ENCODE measurements at places on chromosomes 16 and 17. TPM values are rescaled to one million over a fixed set of nuclear protein-coding genes. Genes with fewer than 3 reads are reported as not detected.

The TMEM235 gene
- not detected for total RNA-seq

- no peak for DNase-seq
These were observed 112.9 kb downstream of the GRIN2A start for GRCh38 chr16:10069374-10069773.

DNA sequence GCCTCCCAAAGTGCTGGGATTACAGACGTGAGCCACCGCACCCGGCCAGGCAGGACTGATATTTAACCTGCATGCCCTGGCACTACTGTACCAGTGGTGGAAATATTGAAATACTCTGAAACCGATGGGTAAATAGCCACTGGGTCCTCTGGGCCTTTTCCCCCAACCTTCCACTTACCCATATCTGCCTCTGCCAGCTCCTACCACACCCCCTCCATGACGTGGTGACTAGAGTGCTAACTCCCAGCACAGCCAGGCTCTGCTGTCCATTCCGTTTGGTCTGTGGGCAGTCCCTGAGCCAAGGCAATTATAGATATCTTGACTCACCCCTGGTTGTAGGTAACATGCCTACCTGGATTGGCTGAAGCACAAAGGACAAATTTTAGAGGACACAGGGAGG, 187.8 kb downstream of the PRKCB start:
- no peak for DNase-seq

The TMC8 gene
- total RNA-seq = 1.1 TPM

DNA sequence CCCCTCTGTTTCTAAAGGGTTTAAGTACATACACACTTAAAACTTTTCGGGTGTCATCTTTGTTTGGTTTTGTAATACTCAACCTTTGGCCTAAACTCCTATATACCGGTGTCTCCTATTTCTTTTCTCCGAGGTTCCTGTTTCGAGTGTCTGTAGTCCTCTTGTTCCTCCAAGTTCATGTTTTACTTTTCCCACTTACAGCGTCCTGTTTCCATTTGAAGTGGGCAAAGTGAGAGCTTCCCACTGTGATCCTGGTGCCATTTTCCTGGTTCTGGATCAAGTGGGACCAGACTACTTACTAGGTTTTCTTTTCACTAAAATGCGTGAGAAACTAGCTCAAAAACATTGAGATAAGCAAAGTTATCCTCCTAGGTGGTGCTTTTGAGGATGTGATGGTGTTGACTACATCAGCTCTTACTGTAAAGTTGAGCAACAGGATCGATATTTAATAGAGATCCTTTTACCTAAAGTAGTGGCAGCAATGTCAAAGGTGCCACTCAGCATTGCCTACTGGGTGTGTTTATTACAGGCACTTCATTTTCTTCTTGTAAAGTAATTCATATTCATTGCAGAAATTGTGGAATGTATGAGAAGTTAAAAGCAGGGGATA, 1.3 kb downstream of the PSMD3 start:
- DNase-seq = no peak

DNA sequence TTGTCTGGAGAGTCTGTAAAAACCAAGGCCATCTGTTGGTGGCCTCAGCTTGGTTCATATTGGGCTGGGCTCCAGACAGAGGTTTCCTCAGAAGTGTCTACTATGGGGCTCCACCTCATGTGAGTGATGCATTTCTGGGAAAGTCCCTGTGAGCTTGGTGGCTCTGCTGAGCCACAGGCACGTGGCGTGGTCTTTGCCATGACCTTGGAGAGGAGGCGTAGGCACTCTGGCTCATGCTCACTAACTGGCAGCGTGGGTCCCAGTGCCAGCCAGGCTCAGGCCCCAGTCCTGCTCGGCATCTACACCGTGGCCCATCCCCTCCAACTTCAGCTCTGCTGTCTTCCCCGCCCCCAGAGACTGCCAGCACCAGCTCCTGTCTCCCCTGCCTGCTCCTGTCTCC, 10.7 kb upstream of the SMTNL2 start:
- DNase-seq = no peak

- no peak for DNase-seq
These were observed 2.5 kb downstream of the KRT17 start for GRCh38 chr17:41621916-41622315.

GRCh38 chr16:68993456-68993855, 112.0 kb upstream of the HAS3 start:
- no peak for DNase-seq

The TBC1D3B gene
- total RNA-seq = 1.3 TPM

- no peak for DNase-seq
These were observed 104.5 kb downstream of the NLK start for GRCh38 chr17:28147017-28147416.

- no peak for DNase-seq
These were observed 14.8 kb downstream of the HDAC5 start for GRCh38 chr17:44108440-44109311.

The COTL1 gene
- 311 TPM for total RNA-seq

The LSM12 gene
- total RNA-seq = 55.3 TPM

The NTN1 gene
- 0.82 TPM for total RNA-seq

DNA sequence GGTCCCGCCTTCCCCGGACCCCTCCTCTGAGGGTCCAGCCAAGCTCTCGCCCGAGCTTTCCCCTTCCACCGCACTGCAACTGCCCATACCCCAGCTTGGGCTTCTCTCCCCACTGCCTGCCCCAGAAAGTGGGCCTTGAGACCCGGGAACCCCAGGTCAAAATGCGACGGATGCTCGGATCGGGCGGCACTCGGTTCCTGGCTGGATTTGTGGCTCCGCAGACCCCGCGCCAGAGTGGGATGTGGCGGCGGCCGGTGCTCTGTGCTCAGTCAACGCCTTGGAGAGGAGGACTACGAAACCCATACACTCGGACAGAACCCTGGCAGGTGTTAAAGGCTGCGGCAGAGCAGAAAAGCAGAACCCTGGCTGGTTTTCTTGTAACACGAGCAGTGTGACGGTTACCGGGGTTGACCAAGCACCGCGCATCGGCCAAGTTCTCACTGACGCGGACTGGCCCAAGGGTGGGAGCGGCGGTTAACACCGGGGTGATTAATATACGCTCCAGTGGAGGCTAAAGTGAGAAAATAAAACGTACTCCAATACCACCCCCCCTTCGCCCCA, 885 bp upstream of the SLFN13 start:
- no peak for DNase-seq

GRCh38 chr16:82701442-82701955, 74.7 kb downstream of the CDH13 start:
- no peak for DNase-seq

- DNase-seq = no peak
These were observed 4.8 kb downstream of the KRT23 start for GRCh38 chr17:40932608-40933007.

DNA sequence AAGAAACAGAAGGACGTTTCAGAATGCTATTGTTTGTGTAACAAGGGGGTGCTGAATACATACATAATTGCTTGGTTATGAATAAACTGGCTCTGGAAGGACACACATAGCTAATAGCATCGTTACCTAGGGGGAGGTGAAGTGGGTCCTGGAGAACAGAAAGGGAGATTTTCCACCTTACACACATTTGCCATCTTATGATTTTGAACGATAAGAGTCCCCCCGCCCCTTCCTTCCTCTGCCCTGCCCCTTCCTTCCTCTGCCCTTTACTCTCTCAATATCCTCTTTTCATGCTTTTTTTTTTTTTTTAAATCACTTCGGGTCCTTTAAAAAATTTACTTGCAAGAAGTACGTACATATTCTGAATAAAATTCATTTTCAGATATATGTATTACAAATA, 902 bp upstream of the DHRS7B start:
- no peak for DNase-seq

- no peak for DNase-seq
These were observed at the start of gene MXRA7 for GRCh38 chr17:76710863-76711611. Gene MXRA7 (minus strand): TSS chr17:76710965. CDS start chr17:76710946, 19 bp downstream.

The TLCD3A gene
- 28.7 TPM for total RNA-seq

The OTOA gene
- total RNA-seq = 0.06 TPM

- DNase-seq = no peak
These were observed 3.7 kb upstream of the LYZL6 start for GRCh38 chr17:35947156-35947585.

DNA sequence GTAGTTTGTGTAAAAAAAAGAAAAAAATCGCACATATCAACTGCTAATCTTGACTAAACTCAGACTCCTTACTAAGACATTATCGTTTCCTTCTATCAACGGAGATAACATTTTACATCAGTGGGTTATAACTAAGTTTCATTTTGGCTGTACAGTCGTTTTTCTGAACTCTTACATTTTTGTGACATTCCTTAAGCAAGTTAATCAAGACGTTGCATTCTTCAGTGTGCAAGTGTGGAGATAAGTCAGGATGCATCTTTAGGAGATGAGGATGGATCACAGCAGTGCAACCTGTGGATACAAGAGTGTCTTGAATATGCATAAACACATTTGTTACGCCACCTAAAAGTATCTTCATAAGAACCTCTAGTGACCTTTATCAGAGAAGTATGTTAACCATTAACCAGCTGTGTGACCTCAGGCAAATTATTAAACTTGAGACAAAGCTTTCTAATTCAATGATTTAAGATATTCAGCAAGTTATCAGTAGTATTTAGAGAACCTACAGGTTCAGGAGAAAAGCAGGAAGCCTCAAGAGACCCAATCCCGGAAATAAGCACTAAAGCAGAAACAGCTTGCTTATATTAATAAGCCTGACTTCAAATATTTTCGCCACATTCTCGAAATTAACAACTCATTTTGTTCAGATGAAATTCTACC, 9.4 kb downstream of the CMC2 start:
- DNase-seq = no peak

Data from glomerular endothelial cell (primary cell).